ENCODE measurements at places on chromosomes 2 and 18. TPM values are rescaled to one million over a fixed set of nuclear protein-coding genes. Genes with fewer than 3 reads are reported as not detected.

- no peak for DNase-seq
Measured at GRCh38 chr2:46169467-46169866, 127.7 kb upstream of the EPAS1 start.

IL36G gene
- total RNA-seq = not detected

DNA sequence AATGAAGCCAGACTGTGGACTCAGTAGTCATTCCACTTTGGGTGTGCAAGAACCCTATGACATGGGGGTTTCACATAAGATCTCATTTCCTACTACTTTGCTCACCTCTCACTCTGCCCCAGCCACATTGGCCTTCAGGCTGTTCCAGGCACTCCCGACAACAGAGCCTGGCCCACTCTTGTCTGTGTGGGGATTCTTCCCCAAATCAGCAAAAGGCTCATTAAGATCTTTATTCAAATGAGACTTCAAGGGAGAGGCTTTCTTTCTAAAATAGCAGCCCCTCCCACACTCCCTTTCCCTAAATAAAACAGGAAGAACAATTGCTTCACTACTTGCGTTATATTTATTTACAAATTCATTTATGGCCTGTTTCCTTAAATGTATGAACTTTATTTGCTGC is 3.5 kb upstream of the CDC42EP3 start:
- no peak for DNase-seq

- no peak for DNase-seq
Measured at GRCh38 chr2:172969166-172969565, 106.5 kb upstream of the MAP3K20 start.

All from dorsolateral prefrontal cortex (tissue), 122 donors.